ENCODE measurements at places on chromosomes 16 and 17.

DNA sequence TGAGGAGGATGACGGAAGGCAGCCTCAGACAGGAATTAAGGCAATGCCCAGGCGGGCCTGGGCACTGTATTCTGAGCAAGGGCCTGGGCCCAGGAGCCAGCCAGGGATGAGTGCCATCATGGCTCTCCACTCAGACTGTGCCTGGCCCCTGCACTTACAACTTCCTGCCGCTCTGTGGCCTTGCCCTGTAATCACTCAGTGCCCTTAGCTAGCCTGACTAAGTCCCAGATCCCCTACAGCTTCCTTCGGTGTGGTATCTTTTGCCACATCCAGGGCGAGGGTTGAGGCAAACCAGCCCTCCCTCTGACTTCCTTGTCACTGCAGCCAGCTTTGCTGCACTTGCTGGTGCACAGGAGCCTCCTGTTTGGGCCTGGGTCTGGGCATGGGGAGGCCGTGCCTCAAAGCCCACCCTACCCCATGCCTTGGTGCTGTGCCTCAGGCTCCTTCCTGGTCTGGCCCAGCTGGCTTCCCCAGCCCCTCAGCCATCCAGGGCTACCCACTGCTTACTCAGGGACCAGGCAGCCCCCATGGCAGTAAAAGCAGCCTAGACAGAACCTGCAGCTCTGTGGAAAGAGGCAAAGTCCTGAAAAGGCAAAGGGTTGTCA, 9.3 kb downstream of the SLC46A1 start:
- DNase-seq, result no peak

DNA sequence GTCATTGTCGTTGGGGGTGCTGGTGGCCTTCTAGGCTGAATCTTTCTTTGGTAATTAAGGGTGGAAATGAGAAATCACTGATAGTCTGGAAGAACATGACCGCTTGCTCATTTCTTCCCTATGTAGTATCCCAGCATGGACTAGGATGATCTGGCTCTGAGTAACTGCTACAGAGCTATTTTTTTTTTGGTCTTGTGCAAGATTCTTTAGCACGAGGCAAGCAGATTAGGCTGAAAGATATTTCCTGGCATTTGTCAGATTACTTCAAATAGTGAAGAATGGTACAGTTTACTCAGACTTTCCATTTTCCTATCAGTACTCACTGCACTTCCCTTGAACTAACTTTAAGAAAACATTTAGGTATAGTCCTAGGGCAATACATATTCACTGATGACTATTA, 89.0 kb downstream of the SYCE1L start:
- no peak for DNase-seq

GRCh38 chr16:67963662-67964321, 4.6 kb downstream of the SLC12A4 start:
- no peak for DNase-seq

DNA sequence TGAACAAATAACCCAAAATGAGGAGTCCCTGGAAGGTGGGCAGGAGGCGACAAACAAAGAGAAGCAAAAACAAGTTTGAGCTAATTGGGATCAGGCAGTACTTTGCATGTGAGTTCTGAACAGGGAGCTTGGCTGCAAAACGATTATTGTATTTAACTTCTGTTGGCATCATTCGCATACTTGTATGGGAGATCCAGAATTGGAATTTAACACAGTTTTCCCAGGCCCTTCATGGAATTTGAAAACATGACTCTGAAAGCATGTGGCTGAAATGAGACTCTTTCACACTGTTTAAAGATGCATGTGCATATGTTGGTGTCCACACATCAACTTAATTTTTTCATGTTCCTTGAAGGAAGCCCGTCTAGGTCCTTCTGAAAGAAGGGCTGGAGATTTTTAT, 674.3 kb downstream of the WWOX start:
- DNase-seq, result no peak
